ENCODE measurements at places on chromosomes 11 and 22.
A peak's percentile ranks its signal among the peaks of the same experiment; 100 is the strongest.

DNA sequence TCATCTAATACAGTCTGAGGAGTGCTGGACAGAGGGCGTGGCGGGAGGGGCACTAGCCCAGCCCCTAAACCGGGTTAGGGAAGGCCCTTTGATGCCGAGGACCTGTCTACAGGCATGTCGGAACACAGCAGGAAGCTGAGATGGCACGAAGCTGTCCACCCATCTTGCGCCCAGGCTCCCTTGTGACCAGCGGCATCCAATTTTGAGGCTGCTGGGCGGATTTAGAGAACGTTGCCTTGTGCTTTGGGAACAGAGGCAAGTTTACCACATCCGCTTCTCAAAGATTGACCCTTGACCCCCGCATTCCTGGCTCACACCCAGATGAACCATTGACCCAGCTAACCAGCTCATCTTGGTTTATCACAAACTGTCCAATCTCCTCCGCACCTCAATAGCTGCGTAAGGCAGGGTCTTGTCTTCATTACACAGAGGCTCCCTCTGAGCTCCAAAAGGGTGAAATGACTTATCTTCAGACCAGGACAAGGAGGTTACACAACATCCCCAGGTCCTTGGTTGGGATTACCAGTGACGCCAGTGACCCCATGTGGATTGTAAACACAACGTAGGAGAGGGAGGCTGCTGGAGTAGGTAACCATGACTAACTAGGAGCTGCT is 4.5 kb downstream of the FAM83F start:
- DNase-seq = no peak

DNA sequence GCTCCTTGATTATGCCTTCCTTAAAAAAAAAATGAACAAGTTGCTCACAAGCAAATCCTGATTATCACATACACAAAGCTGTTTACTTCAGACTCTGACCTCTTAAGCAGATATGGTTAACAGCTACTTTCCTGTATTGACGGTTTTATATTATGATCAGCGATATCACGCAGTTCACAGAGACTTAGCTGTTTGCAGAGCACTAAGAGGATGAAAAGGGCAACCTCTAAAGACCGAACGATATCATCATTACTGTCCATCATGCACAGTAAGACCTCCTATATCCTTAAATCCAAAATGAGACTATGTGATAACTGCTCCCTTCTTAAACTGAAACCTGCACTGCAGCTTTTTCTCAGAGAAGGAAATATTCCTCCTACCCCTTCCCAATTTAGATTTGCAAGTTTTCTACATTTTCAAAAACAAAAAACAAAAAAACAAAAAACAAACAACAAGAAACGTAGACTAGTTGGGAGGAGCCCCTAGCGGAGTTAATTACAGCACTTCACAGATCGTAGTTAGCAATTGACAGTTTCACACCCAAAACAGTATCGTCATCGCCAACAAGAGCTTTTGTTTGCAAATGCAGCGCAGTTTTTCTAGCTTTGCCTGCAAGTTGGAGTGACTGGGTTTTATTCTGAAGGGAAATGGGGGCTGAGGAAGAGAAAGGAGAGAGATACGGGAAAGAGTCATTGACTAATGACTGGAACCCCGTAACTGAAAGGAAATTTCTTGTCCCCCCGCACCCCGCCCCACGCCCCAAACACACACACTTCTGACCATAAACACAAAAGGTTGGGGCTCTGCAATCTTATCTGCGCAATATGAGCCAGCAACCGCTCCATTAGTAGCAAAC is 1.2 kb downstream of the DDX6 start:
- peak; percentile 17 for DNase-seq

- no peak for DNase-seq
Observed at GRCh38 chr11:133047036-133047770, 485.1 kb downstream of the OPCML start.

- DNase-seq = no peak
Observed at GRCh38 chr11:88590361-88590760, 252.8 kb upstream of the CTSC start.

- DNase-seq = no peak
Observed at GRCh38 chr11:128548649-128549255, 38.6 kb downstream of the ETS1 start.

GRCh38 chr11:93741882-93742226 is 382 bp downstream of the C11orf54 start:
- DNase-seq = peak; percentile 72

- DNase-seq = no peak
Observed at GRCh38 chr11:100741866-100742625, 55.0 kb downstream of the ARHGAP42 start.

DNA sequence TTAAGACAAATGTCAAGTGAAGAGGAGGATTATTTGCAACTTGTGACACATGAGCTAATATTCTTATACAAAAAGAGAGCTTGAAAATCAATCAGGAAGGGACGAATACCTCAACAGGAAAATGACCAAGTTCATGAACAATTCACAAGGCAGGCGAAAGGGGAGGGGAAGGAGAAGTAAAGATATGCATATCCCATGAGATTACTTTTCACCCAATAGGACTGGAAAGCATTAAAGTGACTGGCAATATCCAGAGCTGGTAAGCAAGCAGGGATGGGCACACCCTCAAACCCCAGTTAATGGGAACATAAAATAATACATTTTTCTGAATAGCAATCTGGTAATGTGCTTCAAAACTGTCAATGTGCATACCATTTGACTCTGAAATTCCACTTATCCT is 129.5 kb downstream of the SLC1A2 start:
- DNase-seq = peak; percentile 6

DNA sequence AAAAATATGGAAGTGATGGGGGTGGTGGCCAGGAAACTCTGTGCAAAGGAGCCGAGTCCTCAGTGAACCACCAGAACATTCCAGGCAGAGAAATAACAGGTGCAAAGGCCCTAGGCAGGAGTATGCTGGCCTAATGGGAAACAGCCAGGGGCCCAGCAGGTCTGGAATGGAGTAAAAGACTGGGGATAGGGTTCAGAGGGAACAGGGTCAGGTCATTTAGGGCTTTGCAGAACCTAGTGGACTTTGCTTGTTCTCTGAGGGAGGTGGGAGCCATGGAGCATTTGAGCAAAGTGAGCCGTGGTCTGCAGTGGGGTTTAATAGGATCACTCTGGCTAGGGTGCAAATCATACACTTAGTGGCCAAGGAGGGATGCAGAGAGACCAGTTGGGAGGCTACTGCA is 8.7 kb downstream of the CRYBB3 start:
- no peak for DNase-seq

- DNase-seq = no peak
Observed at GRCh38 chr11:2143799-2144543, 4.8 kb upstream of the IGF2 start.

- DNase-seq = no peak
Observed at GRCh38 chr11:8243458-8243857, 20.2 kb downstream of the LMO1 start.

GRCh38 chr11:33802194-33802950 is 28.1 kb upstream of the FBXO3 start:
- peak; percentile 85 for DNase-seq

- DNase-seq = no peak
Observed at GRCh38 chr22:28952857-28953256, 69.5 kb downstream of the ZNRF3 start.

GRCh38 chr11:60130496-60130895 is 42.0 kb downstream of the MS4A2 start:
- peak; percentile 51 for DNase-seq

DNA sequence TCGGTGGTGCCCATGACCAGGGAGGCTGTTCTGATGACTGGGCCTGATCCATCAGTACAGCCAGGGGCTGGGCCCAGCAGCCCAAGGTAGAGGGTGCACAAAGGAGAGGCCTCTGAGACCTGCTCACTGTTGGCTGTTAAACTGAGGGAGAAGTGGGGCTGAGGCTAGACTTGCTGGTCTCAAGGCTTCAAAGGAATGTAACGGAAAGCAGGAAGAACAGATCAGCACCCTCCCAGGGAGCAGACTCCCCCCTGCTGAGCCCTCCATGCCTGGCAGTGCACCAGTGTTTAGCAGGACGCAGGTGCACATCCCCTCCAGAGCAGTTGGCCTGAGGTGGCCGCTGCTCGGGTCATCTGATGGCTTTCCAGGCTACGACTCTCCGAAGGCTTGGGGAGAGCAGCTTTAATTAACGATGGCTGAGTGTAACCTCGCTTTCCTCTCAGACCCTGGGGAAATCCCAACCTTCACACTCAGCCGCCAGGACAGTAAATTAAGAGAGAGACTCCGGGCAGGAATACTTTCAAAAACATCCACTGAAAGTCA is 255.7 kb upstream of the NARS2 start:
- no peak for DNase-seq

DNA sequence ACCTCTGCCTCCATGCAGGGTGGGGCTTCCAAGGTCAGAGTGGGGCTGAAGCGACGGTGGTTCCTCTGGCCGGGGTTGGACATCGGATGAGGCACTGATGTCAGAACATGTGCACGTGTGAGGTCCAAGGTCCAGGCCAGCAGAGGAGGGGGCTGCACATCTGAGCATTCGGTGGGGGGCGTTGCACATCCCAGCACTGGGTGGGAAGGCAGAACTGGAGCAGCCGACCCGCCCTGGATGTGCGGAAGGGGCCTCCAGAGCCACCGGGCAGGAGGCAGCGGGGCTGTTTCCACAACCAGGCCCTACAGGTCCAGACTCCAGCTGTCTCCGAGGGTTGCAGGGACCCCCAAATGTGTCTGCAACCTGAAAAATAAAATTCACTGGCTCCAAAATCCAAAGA is 271.0 kb downstream of the CTTN start:
- no peak for DNase-seq

DNA sequence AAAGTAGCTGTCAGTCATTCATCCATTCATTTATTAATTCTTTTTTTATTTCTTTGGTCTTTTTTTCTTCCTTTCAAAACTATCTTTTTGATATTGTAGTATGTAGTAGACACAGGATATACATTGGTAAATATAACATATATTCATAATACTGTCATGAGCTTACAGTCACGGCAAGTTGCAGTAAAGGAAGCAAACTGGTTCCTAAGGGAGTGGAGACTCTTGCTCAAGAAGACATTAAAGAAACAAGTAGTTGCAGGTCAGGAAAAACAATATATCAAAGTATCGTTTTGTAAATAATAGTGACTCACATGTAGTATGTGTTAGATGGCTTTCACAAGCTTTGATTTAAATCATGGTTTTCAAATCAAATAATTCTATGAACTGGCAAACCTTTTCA is 7.5 kb downstream of the OR5AR1 start:
- DNase-seq = no peak

DNA sequence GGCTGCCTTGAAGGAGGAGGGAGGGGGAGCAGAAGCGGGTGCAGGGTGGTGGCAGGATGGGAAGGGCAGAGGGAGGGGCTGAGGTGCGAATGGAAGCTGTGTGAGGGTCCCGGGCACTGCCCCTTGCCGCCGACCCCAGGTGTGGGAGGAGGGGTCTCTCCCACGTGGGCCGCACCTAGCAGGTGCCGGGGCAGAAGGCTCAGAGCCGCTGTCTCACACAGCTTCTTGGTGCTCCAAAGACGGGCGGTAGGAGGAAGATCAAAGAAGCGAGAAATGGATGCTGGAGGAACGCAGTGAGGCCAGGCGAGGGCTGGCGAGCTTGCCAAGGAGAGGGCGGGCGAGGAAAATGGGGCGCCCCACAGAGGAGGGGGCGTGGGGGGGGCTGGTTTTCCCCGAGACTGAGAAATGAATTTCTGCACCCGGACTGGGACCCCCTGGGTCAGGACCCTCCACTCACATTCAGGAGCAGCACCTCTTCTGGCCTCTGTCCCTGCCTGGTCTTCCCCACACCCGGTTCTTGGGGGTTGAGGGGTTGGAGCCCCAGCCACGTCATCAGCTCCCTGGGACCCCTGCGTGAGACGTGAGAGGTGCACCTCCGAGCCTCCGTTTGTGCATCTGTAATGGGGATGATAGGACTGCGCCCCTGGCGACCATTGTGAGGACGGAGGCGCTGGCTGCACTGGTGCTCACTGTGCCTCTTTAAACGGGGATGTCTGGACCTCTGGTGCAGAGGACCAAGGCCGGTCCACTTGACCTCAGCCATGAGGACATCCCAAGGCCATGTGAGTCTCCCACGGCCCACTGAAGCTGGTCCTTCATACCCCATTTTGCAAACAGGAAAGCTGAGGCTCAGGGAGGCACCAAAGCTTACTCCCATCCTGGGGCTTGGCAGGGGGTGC is 16.8 kb downstream of the LSP1 start:
- DNase-seq = no peak

- DNase-seq = no peak
Observed at GRCh38 chr11:46364056-46364455, 16.8 kb downstream of the DGKZ start.

GRCh38 chr22:35638001-35638400 is 10.2 kb upstream of the APOL6 start:
- DNase-seq = no peak

GRCh38 chr11:91707652-91708482 is 516.8 kb upstream of the FAT3 start:
- DNase-seq = no peak

DNA sequence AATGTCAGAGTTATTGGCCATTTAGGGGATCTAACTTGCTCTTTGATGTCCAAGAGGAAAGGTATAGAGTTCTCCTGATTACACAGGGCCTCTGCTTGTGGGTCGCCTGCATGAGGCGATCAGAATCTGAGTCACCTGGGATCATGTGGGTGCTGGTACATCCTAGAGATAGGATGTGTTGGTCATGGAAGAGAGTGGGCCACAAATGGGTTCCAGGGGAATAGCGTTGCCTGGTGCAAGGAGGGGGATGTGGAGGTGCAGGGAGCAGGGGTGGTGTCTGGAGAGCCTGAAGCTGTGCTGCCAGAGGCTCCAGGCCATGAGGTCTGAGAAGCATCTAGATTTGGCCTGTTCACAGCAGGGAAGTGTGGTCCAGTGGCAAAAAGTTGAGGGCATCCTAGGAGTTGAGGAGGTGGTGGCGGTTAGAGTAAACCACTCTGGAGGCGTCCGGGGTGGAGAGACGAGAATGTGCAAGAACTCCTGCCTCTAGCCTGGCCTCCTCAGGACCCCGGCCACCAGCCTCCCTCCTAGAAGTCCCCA is 92.8 kb downstream of the MED15 start:
- no peak for DNase-seq
